Esophagus squamous epithelium (tissue), 5 donors: ENCODE measurements at places on chromosomes 3 and 15. TPM values are rescaled to one million over a fixed set of nuclear protein-coding genes. Genes with fewer than 3 reads are reported as not detected.
A peak's percentile ranks its signal among the peaks of the same experiment; 100 is the strongest.

DNA sequence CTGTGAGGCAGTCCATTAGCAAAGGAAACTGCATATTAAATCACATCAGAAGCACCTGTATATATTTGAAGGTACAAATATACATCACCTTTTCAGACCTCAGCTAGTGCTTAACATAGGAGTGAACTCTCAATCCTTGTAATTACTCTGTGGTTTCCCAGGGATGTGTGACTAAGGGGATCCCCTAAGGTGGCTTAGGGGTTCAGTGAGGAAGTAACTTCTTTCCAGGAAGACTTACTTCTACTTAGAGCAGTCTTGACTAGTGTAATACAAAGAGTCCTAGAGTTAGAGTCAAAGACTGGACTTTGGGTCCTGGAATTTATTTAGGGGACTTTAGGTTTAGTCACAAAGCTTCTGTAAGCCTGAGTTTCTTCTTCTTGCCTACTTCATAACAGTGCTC, 8.7 kb upstream of the SUMF1 start:
- DNase-seq: no peak
- peaks cover 19% of the 10 kb centered on the region for H3K27me3 ChIP-seq
- no peak overlapping the region for H3K4me3 ChIP-seq
- H3K27ac ChIP-seq: no peak overlapping the region
- no peaks in the 10 kb centered on the region for H3K36me3 ChIP-seq
- no peaks in the 10 kb centered on the region for H3K4me1 ChIP-seq

The SLCO2A1 gene
- total RNA-seq: 3.3 TPM

The CCR9 gene
- not detected for total RNA-seq

- H3K4me1 ChIP-seq: peaks cover 34% of the 10 kb centered on the region
- no peaks in the 10 kb centered on the region for H3K27me3 ChIP-seq
- no peaks in the 10 kb centered on the region for H3K36me3 ChIP-seq
- H3K4me3 ChIP-seq: no peak overlapping the region
- no peak for DNase-seq
Measured at GRCh38 chr15:25797511-25797935, 65.6 kb downstream of the ATP10A start.

DNA sequence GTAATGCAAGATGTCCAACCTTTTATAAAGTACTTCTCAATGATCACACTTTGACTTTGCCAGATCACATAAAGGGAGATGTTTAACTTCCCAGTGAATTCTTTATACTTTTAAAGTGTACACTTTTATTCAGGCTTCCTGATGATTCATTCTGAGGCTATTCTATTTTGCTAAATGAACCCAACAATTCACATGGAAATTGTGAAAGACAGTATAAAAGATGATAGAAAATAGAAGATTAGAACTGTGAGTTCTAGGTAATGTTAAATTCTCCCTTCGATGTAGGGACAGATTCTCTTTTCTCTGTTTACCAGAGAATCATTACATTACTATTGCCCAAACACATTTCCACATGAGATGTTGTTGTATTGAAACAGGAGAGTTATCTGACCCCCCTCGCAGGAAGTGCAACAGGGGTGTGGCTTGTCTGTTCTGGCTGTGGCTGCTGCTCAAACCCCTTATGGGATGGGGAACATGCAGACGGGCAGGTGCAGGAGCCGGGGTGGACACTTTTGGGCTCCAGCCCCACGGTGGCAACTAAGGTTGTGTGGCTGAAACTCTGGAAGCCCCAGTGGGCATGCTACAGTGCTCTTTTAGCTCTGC, 131.3 kb upstream of the LRTM1 start:
- peak overlapping the region; percentile 39 for H3K27ac ChIP-seq
- H3K36me3 ChIP-seq: no peaks in the 10 kb centered on the region
- no peak overlapping the region for H3K4me3 ChIP-seq
- no peak for DNase-seq

The ECT2 gene
- total RNA-seq: 30.5 TPM

GRCh38 chr3:50516440-50516871, 13.0 kb upstream of the CACNA2D2 start:
- H3K27ac ChIP-seq: no peak overlapping the region
- H3K27me3 ChIP-seq: peaks cover 15% of the 10 kb centered on the region
- no peaks in the 10 kb centered on the region for H3K36me3 ChIP-seq

GRCh38 chr3:170128259-170128976, 53.1 kb downstream of the PHC3 start:
- no peak overlapping the region for H3K27ac ChIP-seq
- H3K4me3 ChIP-seq: no peak overlapping the region
- peaks cover 12% of the 10 kb centered on the region for H3K36me3 ChIP-seq
- no peaks in the 10 kb centered on the region for H3K27me3 ChIP-seq
- no peaks in the 10 kb centered on the region for H3K4me1 ChIP-seq

GRCh38 chr3:22399566-22399965, 648.6 kb upstream of the ZNF385D start:
- no peak overlapping the region for H3K27ac ChIP-seq
- no peaks in the 10 kb centered on the region for H3K36me3 ChIP-seq
- no peak overlapping the region for H3K4me3 ChIP-seq
- no peaks in the 10 kb centered on the region for H3K27me3 ChIP-seq
- no peak for DNase-seq

The SAXO2 gene
- total RNA-seq: not detected

DNA sequence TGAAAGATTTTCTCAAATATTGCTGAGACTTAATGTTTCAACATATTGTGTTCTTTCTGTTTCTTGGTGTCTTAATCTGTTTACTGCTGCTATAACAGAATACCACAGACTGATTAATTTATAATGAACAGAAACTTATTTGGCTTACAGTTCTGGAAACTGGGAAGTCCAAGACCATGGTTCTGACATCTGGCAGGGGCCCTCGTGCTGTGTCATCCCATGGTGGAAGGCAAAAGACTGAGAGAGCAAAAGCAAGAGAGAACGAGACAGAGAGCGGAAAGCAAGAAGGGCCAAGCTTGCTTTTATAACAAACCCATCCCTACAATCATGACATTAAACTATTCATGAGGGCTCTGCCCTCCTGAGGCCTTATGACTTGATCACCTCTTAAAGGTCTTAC, 88.7 kb downstream of the ARNT2 start:
- H3K36me3 ChIP-seq: no peaks in the 10 kb centered on the region
- H3K27ac ChIP-seq: peak overlapping the region; percentile 62
- no peak overlapping the region for H3K4me3 ChIP-seq
- H3K27me3 ChIP-seq: no peaks in the 10 kb centered on the region
- no peaks in the 10 kb centered on the region for H3K4me1 ChIP-seq
- DNase-seq: no peak

- H3K4me1 ChIP-seq: no peaks in the 10 kb centered on the region
- H3K27ac ChIP-seq: no peak overlapping the region
- DNase-seq: no peak
- H3K36me3 ChIP-seq: no peaks in the 10 kb centered on the region
Measured at GRCh38 chr3:110989446-110989845, 82.2 kb upstream of the NECTIN3 start.

DNA sequence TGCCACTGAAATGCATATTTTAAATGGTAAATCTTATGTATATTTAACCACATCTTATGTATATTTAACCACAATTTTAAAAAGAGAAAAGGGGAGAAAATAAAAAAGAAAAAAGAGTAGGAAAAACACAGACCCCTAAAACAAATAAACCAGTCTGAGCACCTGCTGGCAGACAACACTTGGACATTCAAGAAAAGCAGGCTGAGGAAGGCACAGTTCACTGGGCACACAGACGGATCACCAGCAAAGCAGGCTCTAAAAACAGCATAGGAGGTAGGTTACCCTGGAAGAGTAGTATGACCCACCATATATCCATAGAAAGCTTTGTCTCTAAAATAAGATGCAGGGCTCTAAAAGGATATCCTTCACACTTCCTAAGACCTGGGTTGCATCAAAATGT, 27.0 kb downstream of the AAGAB start:
- peaks cover 37% of the 10 kb centered on the region for H3K4me1 ChIP-seq
- DNase-seq: no peak

The KLHL6 gene
- 2.7 TPM for total RNA-seq

- H3K27ac ChIP-seq: no peak overlapping the region
- peaks cover 74% of the 10 kb centered on the region for H3K36me3 ChIP-seq
- no peak overlapping the region for H3K4me3 ChIP-seq
Measured at GRCh38 chr3:17154941-17155340, 270.2 kb downstream of the PLCL2 start.

The CEMIP gene
- total RNA-seq: 9.0 TPM
